Left ventricle myocardium superior (tissue), 1 donor: ENCODE measurements at places on chromosomes 2 and 18. TPM values are rescaled to one million over a fixed set of nuclear protein-coding genes. Genes with fewer than 3 reads are reported as not detected.

DNA sequence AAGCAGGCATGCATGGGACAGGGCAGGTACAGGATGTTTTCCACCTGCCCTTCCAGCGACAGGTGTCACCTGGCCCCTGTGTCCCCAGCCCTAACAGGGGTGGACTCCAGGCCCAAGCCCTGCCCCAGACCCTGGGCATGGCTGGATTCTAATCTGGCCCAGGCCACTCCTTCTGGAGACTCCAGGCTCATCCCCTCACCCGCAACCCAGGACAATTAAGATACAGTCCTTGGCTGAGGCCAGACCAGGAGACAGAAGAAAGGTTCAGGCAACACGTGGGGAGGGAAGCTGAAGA lies 9.5 kb downstream of the BIN1 start:
- peak; percentile 18 for DNase-seq

DNA sequence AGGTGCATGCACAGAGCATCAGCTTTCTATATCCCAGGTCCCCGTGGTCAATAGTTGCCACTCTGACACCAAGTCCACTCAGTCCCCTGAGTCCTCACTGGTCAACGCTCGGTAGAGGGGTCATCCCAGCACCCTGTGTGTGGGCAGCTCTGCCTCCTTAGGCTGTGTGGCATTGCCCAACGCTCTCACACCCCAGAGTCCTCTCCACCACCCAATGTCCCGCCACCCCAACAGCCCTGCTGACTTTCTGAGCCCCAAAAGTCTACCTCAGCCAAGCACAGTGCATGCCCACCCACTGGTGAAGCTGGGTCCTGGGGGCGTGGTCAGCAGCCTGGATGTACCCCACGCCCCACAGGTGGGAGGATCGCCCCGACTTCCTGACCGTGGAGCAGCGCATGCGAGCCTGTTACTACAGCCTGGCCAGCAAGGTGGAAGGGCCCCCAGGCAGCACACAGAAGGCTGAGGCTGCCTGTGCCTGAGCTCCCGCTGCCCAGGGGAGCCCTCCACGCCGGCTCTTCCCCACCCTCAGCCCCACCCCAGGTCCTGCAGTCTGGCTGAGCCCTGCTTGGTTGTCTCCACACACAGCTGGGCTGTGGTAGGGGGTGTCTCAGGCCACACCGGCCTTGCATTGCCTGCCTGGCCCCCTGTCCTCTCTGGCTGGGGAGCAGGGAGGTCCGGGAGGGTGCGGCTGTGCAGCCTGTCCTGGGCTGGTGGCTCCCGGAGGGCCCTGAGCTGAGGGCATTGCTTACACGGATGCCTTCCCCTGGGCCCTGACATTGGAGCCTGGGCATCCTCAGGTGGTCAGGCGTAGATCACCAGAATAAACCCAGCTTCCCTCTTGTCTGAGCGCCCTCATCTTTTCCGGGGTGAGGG lies 25.9 kb downstream of the ZAP70 start:
- peak; percentile 22 for DNase-seq

- no peak for DNase-seq
Observed at GRCh38 chr2:22499082-22499839, 885.7 kb upstream of the KLHL29 start.

- DNase-seq: no peak
Observed at GRCh38 chr2:6923319-6923718, 6.1 kb downstream of the RNF144A start.

DNA sequence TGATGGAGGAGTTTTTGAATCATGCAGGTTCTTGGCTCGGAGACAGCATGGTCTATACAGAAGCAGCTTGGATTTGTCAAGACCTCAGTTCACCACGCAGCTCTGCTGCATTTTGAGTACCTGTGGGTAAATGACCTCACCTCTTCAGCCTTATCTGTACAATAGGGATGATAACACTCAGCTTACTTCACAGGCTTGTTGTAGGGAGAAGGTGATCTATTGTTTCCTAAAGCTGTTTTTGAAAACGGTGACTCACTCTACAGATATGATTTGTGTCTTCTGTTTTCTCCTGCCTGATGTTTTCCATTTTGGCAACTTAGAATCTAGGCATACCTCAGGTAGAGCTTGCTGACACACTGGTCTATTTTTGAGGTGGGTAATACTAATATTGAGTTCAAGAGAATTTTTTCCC lies 80.3 kb downstream of the FMNL2 start:
- no peak for DNase-seq

DNA sequence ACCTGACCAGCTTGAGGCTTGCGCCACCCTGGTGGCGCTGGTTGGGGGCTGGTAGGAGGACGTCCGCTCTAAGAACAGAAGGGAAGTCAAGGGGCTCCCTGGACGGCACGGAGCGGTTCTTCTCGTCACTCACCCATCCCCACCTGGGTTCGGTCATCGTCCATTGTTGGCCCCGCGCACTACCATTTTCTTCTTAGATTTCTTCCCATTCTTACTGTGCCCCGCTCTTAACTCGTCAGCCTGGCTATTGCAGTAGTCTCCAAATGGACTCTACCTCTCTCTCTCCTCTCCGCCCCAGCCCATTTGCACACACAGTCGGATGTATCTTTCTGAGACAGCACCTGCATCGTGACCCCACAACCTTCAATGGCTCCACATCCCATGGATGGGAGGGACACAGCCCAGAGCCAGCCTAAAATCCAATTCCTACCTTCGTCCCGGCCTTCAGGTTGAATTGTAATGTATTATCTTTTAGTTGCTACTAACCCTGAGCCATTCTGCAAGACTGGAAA lies 814 bp upstream of the RAB1A start:
- no peak for DNase-seq

DNA sequence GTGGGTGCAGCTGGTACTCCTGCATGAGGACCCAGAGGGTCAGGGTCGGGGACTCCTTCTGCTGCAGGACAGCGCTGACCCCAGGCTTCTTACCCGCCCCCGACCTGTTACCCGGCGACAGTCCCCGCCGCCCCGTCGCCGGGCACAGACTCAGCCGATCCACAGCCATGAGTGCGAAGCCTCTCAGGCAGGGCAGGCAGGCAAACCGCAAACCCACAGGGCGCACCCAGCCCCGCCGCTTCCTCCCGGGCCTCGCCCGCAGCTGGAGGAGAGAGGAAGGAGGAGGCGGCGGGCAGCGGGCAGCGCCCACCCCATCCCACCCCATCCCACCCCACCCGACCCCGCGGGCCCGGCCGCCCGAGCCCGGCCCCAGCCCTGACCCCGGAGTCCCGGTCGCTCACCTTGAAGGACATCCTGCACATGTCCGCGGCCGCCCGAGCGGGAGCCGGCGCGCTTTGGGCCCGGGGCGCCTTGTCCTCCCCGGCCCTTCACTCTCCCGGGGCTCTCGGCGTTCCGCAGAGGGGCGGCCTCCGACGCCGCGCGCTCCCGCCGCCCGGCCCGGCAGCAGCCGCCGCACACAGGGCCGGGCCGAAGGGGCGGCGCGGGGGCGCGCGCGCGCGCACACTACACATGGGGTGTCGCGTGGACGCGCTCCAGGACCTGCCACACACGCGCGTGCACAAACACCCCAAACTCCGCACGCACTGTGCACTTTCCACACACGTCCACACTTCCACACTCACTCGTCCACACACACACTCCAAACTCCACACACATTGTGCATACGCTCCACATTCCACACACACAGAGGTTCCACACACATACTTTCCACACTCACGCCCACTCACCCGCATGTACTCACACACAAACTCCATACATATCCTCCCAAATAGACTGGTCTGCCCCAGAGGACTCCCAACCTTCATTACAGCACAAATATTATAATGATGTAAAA lies at the start of gene ANKRD29:
Gene ANKRD29 (minus strand): TSS at position 603 of the 955 bp plus-strand sequence. CDS start 181 bp downstream, at position 422.
- DNase-seq: peak; percentile 80

- DNase-seq: no peak
Observed at GRCh38 chr18:54720620-54721019, 107.7 kb upstream of the RAB27B start.

DNA sequence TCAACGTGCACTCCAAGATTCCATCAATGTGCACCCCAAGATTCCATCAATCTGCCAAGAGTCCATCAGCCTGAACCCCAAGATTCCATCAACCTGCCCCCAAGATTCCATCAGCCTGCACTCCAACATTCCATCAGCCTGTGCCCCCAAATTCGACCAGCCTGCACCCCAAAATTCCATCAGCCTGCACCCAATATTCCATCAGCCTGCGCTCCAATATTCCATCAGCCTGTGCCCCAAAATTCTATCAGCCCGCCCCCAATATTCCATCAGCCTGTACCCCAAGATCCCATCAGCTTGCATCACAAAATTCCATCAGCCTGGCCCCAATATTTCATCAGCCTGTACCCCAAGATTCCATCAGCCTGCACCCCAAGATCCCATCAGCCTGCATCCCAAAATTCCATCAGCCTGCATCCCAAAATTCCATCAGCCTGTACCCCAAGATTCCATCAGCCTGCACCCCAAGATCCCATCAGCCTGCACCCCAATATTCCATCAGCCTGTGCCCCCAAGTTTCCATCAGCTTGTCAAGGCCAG lies 92.1 kb upstream of the PXDN start:
- DNase-seq: no peak

DNA sequence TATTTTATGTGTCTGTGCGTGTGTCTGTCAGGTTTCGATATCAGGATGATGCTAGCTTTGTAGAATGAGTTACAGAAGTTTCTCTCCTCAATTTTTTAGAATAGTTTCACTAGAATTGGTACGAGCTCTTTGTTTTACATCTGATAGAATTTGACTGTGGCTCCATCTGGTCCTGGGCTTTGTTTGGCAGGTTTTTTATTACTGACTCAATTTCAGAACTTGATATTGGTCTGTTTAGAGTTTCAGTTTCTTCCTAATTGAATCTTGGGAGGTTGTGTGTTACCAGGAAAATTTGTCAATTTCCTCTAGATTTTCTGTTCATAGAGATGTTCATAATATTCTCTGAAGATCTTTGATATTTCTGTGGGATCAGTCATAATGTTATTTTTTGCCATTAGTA lies 289.4 kb upstream of the COL3A1 start:
- no peak for DNase-seq

GRCh38 chr18:6170604-6171003 lies 244.1 kb downstream of the L3MBTL4 start:
- no peak for DNase-seq

The FOXD4L1 gene
- total RNA-seq: not detected

- no peak for DNase-seq
Observed at GRCh38 chr2:6970551-6970950, 53.3 kb downstream of the RNF144A start.

DNA sequence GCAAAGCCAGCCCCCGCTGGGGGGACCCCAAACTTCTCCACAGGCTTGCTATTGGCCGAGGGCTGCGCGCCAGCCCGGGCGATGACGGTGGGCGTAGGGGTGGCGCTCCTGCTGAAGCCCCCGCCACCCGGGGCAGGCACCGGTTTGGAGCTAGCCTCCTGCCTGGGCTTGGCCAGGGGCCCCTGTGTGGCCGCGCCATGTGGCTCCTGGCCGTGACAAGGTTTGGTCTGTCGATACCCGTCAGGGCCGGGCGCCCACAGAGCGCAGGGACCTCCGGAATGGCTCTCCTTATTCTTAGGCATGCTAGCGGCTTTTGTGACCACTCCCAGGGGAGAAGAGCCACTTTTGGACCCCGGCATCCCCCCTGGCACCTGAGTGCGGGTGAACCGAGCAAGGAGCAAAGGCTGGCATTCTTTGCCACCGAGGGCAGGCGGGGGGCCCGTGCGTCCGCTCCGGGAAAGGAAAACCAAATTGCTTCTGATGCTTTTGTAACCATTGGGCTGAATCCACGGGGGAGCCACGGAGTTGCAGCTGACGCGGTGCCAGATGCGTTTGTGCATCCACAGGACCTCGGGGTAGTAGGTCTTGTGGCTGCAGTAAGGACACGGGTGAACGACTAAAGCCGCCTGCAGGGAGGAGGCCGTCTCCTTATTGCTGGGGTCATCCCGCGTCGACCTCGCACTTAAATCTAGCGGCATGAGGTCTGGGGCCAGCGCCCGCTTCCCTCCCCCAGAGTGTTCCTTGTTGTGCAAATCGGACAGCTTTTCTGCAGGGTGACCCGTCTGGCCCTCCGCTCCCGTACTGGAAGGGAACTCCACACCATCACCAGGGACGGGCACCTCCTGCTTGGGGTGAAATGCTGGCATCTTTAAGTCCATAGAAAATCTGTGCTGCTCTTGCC lies 115.6 kb downstream of the ZNF516 start:
- no peak for DNase-seq

- DNase-seq: peak; percentile 84
Observed at GRCh38 chr2:100242891-100243619, 79.2 kb downstream of the LONRF2 start.

The REG3G gene
- total RNA-seq: not detected

DNA sequence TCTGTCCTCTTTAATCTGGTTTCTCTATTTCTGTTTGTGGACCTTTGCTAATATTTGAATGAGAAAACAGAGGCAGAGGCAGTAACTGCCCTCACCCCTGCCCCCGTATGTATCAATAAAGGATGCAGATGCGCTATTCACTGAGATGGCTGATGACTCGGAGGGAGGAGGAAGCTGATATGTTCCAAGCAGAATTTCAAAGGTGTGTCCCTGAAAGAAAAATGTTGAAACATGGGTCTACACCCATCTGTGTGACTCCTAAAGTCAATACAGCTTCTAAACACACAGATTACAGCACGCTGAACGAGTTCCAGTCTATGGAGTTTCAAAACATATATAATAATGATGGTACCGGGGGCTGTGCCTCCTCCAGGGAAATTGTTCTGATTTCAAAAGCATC lies 38.8 kb downstream of the EPHA4 start:
- no peak for DNase-seq

DNA sequence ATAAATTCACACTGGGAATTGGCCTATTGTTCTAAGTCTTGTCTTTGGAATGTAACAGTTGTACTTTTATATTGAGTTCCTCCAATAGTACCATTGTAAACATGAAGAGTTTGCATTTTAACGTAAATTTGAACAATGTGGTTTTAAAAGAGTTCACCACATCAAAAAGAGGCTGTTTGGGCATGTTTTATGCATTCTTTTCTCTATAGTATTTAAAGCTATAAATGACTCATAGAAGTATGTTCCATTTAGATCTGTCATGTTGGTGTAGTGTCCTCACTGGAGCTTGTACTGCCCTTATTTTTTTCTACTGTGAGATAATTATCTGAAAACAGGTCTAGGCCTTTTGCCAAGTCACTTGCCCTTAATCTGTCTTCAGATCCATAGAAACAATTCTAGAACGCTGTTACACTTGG lies 141.9 kb downstream of the RHBDD1 start:
- no peak for DNase-seq

DNA sequence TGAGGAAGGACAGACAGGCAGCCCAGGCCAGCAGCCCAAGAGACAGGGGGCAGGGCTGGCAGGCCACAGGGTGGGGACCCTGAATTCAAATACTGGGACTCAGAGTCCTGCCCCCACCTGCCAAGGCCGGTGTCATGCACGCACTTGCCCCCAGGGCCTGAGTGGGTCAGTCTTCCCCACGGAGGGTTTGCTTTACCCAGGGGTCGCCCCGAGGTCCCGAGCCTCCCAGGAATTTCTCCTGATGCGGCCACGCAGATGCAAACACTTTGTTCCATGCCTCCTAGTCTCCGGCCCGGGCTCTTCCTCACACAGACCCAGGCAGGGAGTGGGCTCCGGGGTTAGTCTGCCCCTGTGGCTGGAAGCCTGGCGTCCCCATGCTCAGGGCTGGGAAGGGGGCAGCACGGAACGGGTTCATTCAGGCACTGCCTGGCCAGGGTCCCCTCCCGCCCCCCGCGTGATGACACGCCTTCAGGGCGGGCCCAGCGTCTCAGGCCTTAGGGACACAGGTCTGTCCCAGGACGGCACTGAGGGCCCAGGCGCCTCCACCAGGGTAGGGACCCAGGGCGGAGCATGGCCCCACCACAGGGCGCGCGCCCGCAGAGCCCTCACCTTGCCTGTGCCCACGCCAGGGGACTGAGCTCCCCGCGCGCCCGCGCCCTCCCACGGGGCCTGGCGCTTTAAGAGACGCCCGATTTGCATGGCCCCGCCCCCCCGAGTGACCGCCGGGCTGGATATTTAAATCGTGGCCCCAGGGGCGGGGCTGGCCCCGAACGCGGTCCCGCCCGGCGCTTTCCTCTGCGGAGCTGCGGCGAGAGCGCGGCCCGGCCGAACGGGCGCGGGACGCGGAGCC lies at the start of gene SNED1:
Gene SNED1 (plus strand): TSS at position 763 of the 850 bp plus-strand sequence. CDS start 220 bp downstream, outside the sequence.
- DNase-seq: peak; percentile 95
